Stimulated activated CD4-positive, alpha-beta T cell treated with anti-CD3 and anti-CD28 coated beads, Interleukin-12 subunit alpha, Interleukin-12 subunit beta, amount 100 ng/mL, for 48 hours (primary cell): ENCODE measurements at places on chromosomes 5 and 9.

GRCh38 chr5:180080486-180081280 is 9.1 kb upstream of the RNF130 start:
- peak; percentile 14 for DNase-seq

- DNase-seq: no peak
Measured at GRCh38 chr5:132493821-132494220, 3.2 kb upstream of the IRF1 start.

GRCh38 chr9:37928552-37929430 is 24.9 kb upstream of the SLC25A51 start:
- no peak for DNase-seq

- peak; percentile 36 for DNase-seq
Measured at GRCh38 chr9:91192381-91193086, 169.2 kb downstream of the AUH start.

- DNase-seq: no peak
Measured at GRCh38 chr5:14445013-14445412, 136.6 kb upstream of the OTULINL start.

GRCh38 chr9:97853056-97853843 is at the start of gene FOXE1:
TSS of gene FOXE1 (plus strand) at chr9:97853226. CDS start at chr9:97853915, 689 bp downstream.
- no peak for DNase-seq

- no peak for DNase-seq
Measured at GRCh38 chr5:73066466-73066865, 53.9 kb upstream of the TMEM171 start.

GRCh38 chr9:111961575-111961974 is 65.0 kb downstream of the UGCG start:
- DNase-seq: no peak
